ENCODE measurements at places on chromosomes 1 and 21. TPM values are rescaled to one million over a fixed set of nuclear protein-coding genes. Genes with fewer than 3 reads are reported as not detected.
A peak's percentile ranks its signal among the peaks of the same experiment; 100 is the strongest.

DNA sequence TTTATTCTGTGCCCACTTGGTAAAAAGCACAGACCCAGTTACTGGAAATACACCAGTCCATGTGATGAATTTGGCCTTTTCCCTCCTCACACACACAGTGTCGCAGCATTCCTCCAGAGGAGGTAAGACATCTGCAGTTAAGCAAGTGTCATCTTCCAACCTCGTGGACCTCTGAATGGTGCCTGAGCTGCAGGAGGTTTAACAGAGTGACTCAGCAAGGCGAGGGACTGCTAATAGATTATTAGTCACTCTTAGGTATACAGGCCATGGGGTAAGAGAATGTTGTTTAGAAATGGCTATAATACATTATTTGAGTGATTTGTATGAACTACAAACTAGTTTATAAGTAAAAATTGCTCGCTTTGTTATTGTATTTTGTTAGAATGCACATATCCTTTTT lies 8.6 kb upstream of the LRRC8B start:
- no peak overlapping the region for H3K27ac ChIP-seq
- no peak overlapping the region for H3K4me3 ChIP-seq
- H3K27me3 ChIP-seq: peaks cover 3% of the 10 kb centered on the region
- H3K36me3 ChIP-seq: no peaks in the 10 kb centered on the region

TGFB2 gene
- total RNA-seq: not detected

ERICH3 gene
- not detected for total RNA-seq

DNA sequence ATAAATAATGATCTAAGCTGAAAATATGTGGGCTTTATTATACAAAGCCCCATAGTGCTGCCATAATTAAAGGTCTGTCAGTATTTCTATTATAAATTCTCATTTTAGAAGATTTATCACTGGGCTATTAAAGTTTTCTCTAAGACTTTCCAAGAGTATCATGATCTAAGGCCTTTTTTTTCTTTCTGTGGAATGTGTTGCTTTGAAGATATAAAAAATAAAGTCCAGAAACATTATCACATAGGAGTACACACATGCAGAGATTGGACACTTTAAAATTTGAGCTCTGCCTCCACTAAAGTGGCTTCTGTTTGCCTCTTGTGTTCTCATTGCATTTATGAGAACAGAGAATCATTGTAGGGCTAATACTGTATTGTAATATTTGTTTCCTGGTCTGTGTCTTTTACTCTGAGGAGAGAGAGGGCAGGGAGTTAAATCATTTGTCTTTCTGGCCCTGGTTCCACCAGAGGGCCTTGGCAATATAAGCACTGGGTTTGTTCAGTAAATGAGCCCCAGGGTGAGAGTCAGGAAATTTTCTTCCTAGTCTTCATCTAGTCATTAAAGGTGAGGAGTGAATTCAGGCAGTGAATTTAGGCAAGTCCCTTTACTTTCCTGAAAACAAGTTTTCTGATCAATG lies 70.2 kb downstream of the NFIA start:
- peaks cover 7% of the 10 kb centered on the region for H3K4me1 ChIP-seq
- no peaks in the 10 kb centered on the region for H3K36me3 ChIP-seq
- no peak overlapping the region for H3K27ac ChIP-seq
- no peak overlapping the region for H3K4me3 ChIP-seq
- no peak for DNase-seq
- H3K27me3 ChIP-seq: peaks cover 17% of the 10 kb centered on the region

DNA sequence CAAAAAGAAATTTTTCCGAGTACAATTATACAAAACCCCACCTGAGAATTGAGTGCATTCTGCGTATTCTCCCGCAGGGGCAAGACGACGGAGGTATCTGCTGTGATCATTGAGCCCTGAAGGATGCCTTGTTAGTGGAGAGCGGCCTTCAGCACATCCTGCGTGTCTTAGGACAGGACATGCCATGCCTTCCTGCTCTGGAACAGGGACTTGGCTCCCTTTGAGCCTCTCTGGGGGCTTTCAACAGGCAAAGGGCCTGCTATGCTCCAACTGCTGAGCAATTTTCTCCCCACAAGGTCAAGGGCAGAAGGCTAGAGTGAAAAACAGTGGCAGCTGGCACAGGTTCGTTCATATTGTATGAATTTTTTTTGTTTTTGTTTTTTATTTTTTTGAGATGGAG lies 52.4 kb downstream of the TOR1AIP2 start:
- no peak for DNase-seq
- no peak overlapping the region for H3K27ac ChIP-seq
- H3K4me3 ChIP-seq: no peak overlapping the region

DNA sequence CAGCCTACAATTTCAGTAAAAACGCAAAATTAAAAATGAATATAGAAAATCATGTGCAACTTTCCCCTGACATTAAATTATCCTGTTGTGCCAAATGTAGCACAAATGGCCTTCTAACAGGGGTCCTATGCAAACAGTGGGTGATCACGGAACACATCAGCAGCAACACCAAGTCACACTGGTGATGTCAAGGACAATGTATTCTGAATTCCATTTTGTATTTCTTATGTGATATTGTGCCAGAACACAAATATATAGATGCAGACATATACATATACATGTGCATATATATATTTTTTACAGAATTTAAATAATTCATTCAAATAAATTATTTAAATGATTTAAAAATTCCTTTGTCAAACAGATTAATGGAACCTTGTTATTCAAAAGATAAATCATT lies 8.6 kb upstream of the ADGRL2 start:
- no peak overlapping the region for H3K4me3 ChIP-seq
- no peaks in the 10 kb centered on the region for H3K36me3 ChIP-seq
- no peak for DNase-seq
- no peaks in the 10 kb centered on the region for H3K4me1 ChIP-seq
- peaks cover 2% of the 10 kb centered on the region for H3K27me3 ChIP-seq

DNA sequence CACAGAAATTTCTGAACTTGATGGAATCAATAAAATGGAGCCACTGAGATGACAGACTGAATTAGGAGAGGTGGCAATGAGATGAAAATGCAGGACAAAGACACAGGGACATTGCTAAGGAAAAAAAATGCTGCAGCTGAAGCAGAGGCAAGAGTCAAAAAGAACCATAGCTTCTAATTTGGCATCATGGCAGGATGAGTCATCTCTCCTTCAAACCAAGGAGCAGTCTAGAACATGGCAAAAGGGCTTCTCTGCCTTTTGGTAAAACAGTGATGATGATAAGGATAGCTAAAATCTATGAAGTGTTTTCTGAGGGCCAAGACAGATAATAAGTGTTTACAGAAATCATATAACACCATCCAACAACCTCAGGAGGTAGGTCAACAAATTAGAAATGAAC lies 16.8 kb downstream of the SLC19A2 start:
- H3K4me1 ChIP-seq: no peaks in the 10 kb centered on the region
- no peak for DNase-seq
- H3K36me3 ChIP-seq: peaks cover 17% of the 10 kb centered on the region
- no peak overlapping the region for H3K4me3 ChIP-seq
- H3K27me3 ChIP-seq: no peaks in the 10 kb centered on the region

F5 gene
- 58.2 TPM for total RNA-seq

DNA sequence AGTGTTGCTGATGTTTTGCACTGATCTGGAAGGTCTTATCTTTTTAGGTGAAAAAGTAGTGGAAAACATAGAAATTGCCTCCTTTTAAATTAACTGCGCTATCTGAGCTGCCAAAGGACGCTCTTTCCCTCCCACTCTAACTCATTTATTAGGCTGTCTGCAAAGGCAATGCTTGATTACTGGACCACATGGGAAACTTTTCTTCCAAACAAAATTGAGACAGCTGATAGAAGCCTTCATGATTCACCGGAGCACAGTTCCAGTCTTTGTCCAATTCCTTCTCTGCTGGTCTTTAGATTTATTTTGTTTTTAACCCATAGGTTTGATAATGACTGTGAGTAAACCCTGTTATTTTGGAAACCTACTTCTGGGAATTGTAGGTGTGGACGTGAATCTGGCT lies 93.0 kb upstream of the RAVER2 start:
- no peaks in the 10 kb centered on the region for H3K4me1 ChIP-seq
- DNase-seq: no peak
- H3K27me3 ChIP-seq: peaks cover 2% of the 10 kb centered on the region
- H3K4me3 ChIP-seq: no peak overlapping the region
- H3K27ac ChIP-seq: no peak overlapping the region

DNA sequence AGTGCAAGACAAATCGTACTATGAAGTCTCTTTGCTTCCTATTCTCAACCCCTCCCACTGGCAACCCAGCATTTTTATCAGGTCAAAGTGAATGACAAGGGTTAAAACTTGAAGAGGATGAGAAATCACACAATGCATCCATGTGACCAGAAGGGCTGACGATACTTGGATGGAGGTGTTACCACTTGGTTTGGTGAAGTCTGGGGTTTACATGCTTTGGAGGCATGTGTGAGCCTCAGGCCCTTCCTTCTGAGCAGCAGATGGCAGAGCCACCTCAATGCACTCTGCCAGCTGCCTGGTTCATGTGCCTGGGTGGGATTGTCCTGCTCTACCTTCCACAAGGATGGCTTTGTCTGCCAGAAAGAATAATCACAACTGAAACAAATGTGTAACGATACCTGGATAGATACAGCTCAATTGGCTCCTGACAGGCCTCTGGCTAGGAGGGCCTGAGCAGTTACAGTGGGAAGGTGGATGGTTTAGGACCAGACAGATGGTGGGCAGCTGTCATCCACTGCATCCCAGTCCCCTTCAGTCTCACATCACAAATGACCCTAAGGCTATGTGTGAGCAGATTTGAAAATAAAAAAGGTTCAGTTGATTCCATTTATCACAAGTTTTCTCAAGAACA lies 51.5 kb upstream of the CNIH3 start:
- H3K27ac ChIP-seq: no peak overlapping the region
- no peaks in the 10 kb centered on the region for H3K4me1 ChIP-seq
- peaks cover 5% of the 10 kb centered on the region for H3K27me3 ChIP-seq
- DNase-seq: no peak

- no peak overlapping the region for H3K27ac ChIP-seq
- no peak overlapping the region for H3K4me3 ChIP-seq
- no peaks in the 10 kb centered on the region for H3K36me3 ChIP-seq
- peaks cover 28% of the 10 kb centered on the region for H3K4me1 ChIP-seq
Measured at GRCh38 chr1:31830511-31830910, 14.7 kb upstream of the SPOCD1 start.

DNA sequence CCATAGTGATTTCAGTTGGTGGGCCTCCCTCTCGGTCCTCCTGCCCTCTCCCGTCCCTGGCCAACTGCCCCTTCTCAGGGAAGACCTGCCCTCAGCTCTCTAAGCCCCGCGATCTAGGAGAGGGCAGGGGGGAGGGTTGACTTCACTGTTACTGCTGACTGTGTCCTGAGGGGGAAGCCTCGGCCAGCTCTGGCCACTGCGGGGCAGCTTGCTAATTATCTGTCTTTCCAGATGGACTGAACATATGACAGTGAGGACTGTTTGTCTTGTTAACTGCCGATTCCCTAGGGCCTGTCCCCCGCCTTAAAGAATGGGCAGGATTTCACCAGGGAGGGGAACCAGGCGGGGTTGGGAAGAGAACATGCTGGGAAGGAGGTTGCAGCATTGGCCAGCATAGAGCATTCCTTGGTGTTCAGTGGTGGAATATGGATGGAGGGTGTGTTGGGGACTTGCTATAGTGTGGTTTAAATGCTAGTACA lies 22.9 kb downstream of the NIPAL3 start:
- no peak for DNase-seq
- no peak overlapping the region for H3K4me3 ChIP-seq
- H3K36me3 ChIP-seq: peaks cover 17% of the 10 kb centered on the region
- no peaks in the 10 kb centered on the region for H3K4me1 ChIP-seq
- H3K27me3 ChIP-seq: no peaks in the 10 kb centered on the region

- H3K4me3 ChIP-seq: no peak overlapping the region
- H3K27me3 ChIP-seq: no peaks in the 10 kb centered on the region
- H3K4me1 ChIP-seq: peaks cover 68% of the 10 kb centered on the region
- DNase-seq: no peak
- no peak overlapping the region for H3K27ac ChIP-seq
Measured at GRCh38 chr21:33980276-33980916, 64.8 kb upstream of the ATP5PO start.

- H3K27ac ChIP-seq: no peak overlapping the region
- no peaks in the 10 kb centered on the region for H3K27me3 ChIP-seq
- H3K4me1 ChIP-seq: no peaks in the 10 kb centered on the region
- no peaks in the 10 kb centered on the region for H3K36me3 ChIP-seq
Measured at GRCh38 chr1:75482951-75483350, 128.0 kb downstream of the SLC44A5 start.

RGS8 gene
- not detected for total RNA-seq

GRCh38 chr1:229012823-229013222 lies 258.1 kb upstream of the RAB4A start:
- no peak overlapping the region for H3K4me3 ChIP-seq
- H3K27ac ChIP-seq: no peak overlapping the region
- H3K4me1 ChIP-seq: no peaks in the 10 kb centered on the region
- no peak for DNase-seq
- no peaks in the 10 kb centered on the region for H3K36me3 ChIP-seq

DNA sequence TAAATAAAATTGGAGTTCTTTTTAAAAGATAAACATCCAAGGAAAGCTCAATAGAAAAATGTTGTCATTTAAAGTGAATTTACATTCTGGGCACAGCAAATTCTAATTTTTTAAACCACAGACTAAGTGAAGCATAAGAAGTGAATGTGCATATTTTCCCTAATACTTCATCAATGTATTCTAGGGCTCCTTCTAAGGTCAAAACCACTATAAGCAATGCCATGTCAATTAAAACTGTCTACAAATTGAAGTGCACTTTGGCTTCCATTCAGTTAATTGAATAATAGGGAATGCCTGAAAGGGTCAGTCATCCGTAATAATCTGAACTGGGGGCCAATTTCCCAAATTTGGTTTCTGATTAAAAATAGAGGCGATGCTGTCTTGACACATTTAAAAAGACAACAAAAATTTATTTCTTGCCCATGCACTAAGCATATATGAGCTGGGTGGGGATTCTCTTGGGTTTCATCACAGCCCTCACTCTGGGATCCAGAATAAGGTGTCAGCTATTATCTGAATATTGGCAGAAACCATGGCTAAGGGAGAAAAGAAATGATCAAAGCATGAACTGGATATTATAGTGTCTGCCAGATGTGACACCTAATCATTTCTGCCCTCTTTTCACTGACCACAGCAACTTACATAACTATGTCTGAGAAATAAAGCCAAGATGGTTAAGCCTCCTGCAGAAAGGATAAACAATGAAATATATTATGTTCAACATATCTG lies 660.6 kb upstream of the B3GALT2 start:
- no peaks in the 10 kb centered on the region for H3K36me3 ChIP-seq
- no peak for DNase-seq
- no peaks in the 10 kb centered on the region for H3K4me1 ChIP-seq

TNFRSF14 gene
- total RNA-seq: 215 TPM

GRCh38 chr1:58815686-58816071 lies 31.8 kb upstream of the JUN start:
- DNase-seq: no peak
- peaks cover 1% of the 10 kb centered on the region for H3K36me3 ChIP-seq
- H3K27ac ChIP-seq: peak overlapping the region; percentile 86
- peaks cover 56% of the 10 kb centered on the region for H3K4me1 ChIP-seq
- peak overlapping the region; percentile 83 for H3K4me3 ChIP-seq

DNA sequence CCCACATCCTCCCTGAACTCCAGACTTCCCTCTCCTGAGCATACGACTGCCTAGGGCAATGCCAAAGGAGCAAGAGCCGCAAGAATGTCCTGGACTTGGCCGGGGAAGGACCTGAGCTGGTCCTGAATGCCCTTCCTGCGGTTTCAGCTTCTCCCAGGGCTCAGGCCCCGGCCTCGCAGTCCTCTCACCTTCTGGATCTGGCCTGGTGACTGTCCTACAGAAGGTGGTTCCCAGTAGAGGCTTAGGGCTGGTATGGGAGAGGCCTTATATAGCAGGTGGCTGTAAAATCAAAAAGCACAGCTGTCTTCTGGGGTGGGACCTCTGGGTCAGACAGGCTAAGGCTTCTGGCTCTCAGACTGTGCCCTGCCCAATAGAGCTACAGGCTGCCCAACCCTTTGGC lies at the start of gene LYPD8:
Gene LYPD8 (minus strand): TSS at position 243 of the 400 bp plus-strand sequence. CDS start 4,678 bp downstream, outside the sequence.
- H3K36me3 ChIP-seq: no peaks in the 10 kb centered on the region
- no peaks in the 10 kb centered on the region for H3K27me3 ChIP-seq
- no peak for DNase-seq

BCAS2 gene
- total RNA-seq: 63.0 TPM

ZNF648 gene
- total RNA-seq: not detected
